Fibroblast of the aortic adventitia (primary cell): ENCODE measurements at places on chromosomes 5 and 9. TPM values are rescaled to one million over a fixed set of nuclear protein-coding genes. Genes with fewer than 3 reads are reported as not detected.

AGXT2 gene
- not detected in 2 replicates for total RNA-seq

MYMK gene
- not detected in 2 replicates for total RNA-seq

ENTR1 gene
- total RNA-seq = 20.5 and 36.3 TPM in 2 replicates

GRCh38 chr9:131833906-131834305 is 94.0 kb upstream of the RAPGEF1 start:
- peak; percentile 1 for DNase-seq

- no peak for DNase-seq
Measured at GRCh38 chr5:115184770-115185169, 15.1 kb upstream of the TRIM36 start.

UCK1 gene
- total RNA-seq = 18.5 and 24.6 TPM in 2 replicates

SOWAHA gene
- total RNA-seq = not detected in 2 replicates
